Cerebellar nuclear complex (tissue), 1 donor: ENCODE measurements at places on chromosomes 13 and 19.

DNA sequence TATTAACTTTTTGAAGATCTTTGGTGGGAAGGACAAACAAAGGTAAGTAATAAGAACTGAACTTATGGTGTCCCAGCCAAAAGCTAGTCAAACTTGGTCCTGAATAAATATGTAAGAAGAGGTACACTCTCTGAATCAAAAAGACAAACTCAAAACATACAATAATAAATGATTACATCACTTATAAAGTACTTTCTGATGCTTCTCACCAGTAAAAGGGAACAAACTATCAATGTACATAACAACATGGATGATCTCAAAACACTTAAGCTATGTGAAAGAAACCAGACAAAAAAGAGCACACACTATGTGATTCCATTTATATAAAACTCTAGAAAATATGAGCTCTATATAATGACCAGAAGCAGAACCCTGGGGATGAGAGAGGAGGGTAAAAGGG, 138.3 kb downstream of the VWA8 start:
- DNase-seq, result no peak

DNA sequence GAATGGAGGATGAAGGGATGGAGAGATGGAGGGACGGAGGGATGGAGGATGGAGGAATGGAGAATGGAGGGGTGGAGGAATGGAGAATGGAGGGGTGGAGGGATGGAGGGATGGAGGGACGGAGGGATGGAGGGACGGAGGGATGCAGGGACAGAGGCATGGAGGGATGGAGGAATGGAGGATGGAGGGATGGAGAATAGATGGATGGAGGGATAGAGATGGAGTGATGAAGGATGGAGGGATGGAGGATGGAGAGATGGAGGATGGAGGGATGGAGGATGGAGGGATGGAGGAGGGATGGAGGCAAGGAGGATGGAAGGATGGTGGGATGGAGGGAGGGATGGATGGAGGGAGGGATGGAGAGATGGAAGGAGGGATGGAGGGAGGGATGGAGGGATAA, 22.1 kb downstream of the PIP5K1C start:
- DNase-seq, result no peak

GRCh38 chr13:20685092-20685491, 18.4 kb upstream of the IL17D start:
- DNase-seq, result no peak

- no peak for DNase-seq
These were observed 14.0 kb downstream of the ZC3H4 start for GRCh38 chr19:47099576-47100050.

DNA sequence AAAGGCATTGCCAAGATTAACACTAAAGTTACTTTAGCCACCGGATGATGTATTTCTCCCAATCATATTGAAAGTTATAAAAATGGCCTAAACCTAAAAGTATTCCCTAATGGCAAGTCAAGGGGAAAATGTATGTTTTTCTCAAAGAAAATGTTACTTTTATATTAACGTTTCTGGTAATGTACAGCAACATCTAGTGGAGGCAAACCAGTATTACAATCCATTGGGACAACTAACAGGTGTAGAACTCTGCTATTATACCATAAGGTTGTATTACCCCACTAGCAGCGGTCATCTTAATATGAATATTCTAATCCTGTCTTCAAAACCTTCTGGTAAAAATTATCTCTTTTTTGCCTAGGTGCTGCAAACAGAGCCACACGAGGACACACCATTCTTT, 69.2 kb downstream of the ZNF100 start:
- no peak for DNase-seq

DNA sequence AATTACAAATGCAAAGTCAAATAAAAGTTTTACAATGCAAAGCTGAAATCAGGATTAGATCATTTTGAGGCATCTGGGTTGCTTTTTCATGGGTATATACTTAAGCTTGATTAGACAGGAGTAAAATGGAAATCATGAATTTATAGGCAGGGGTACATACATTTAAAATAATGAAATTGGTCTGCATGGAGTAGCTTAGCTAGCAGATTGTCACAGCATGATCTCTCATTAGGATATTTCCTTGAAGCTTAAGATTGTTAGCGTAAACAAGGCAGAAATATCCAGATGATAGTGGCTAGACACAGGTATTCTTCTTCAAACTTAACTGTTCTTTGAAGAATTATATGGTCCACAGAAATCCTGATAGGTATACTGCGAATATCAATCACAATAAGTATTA, 1627.0 kb upstream of the PCDH20 start:
- no peak for DNase-seq

GRCh38 chr13:65417953-65418352, 1812.2 kb downstream of the PCDH9 start:
- no peak for DNase-seq
